ENCODE measurements at places on chromosomes 2 and 18.

- DNase-seq, result no peak
Observed at GRCh38 chr2:98729652-98730051, 1.3 kb downstream of the MGAT4A start.

DNA sequence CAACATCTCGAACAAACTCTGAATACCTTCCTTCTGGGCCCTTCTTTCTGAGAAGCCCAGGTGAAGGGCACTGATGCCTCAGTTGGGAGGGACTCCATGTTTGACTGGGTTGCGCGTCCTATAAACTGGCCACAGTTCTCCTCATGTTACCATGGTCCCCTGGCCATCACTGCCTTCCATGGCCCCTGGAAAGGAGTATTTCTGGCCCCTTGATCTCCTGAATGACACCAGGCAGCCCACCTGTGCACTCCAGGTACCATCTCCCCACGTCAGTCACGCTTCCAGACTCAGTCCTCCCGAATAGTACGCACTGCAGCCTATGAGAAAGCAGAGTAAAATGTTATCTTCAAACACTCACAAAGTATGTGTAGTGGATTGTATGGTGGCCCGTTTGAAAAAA is 73.9 kb downstream of the ACKR3 start:
- no peak for DNase-seq

DNA sequence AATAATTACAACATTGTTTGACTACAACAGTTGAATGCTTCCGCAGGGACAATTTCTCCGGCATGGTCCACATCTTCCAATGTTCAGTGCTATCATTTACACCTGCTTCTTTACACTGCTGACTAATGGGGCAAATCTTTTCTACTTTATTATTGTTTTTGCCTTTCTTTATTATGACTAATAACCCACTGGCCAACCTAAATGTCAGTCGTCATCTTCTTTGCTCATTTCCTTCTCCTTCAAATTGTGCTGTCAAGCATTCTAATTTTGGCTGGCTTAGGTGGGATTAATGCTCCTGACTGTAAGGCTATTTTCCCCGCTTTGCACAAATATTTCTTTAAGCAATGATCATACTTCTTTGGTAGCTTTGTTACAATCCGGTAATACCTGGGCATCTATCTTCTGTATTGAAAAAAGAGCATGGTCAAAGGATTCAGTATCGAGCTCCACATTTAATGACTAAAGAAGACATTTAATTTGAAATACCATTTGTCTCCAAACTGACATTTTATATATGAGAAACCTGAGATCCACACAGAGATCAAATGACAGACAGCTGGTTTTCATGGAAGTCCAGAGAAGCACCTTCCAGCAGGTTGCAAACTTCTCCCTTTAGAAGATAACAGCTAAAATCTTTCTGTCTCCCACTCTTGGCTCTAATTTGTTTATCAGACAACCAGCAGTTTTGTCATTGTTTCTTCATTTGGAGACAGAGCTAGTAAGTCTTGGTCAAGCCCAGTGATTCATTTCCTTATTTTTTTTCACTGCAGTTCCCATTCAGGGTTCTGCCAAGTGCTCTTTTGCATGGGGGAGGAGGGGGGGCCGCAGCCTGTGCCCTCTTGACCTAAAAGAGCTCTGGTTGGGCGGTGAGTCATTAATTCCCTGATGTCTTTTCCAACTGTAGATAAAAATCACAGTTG is 132.9 kb downstream of the SOCS6 start:
- DNase-seq, result no peak

- no peak for DNase-seq
Observed at GRCh38 chr2:195368249-195369217, 288.5 kb upstream of the SLC39A10 start.

GRCh38 chr2:40357667-40358066 is 94.2 kb downstream of the SLC8A1 start:
- no peak for DNase-seq

DNA sequence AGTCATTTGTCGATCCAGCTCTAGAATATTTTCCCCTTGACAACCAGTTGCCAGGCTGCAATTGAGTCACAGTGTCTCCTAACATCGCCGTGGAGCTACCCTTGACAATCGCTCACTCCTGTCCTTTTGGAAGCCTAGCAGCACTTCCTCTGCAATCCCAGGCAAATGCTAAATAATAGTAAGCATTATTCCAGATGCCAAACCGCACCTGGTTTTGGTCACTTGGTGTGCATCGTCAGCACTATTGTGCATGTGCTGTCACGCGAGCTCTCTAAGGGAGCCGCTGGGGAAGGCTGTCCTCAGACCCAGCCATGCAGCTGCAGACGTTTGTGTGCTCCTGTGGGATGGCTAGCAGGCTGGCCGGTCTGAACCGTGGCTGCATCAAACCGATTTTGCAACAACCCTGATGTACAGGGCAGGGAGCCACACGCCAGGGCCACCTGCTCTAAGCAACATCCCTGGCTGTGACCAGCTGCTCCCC is 549.5 kb upstream of the ID2 start:
- DNase-seq, result no peak

- DNase-seq, result no peak
Observed at GRCh38 chr2:205965707-205966106, 120.3 kb downstream of the INO80D start.

- DNase-seq, result no peak
Observed at GRCh38 chr2:229575569-229576315, 138.6 kb downstream of the DNER start.

DNA sequence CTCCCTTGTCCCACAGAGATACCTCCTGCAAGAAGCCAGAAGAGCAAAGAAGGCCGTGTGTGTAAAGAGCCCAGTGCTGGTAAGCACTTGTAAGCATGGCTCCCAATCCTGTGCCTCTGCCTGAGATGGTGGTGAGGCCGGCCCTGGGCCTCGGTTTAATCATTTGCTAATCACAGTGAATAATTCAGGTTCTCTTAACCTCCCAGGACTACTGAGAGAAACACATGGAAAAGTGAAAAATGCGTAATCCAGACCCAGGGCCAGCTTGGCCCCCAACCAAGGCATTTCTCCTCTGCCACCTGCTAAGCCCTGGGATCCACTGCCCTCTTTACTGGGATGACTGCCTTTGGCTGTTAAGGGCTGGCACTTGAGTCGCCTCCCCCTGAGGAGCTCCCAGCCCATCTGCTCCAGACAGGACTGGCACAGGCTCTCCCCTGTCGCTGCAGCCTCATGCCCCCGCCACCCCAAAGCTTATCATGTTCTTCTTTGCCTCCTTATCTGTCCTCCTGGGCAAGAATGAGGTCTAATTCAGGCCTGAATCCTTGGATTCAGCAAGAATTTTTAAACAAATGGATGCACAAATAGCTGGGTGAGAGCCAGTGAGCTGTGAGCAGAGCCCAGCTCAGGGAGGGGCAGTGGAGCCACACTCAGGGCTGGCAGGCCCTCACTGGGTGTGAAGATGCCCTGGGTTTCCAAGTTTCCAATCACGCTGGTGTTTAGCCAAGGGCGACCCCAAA is 193.9 kb upstream of the HS6ST1 start:
- DNase-seq, result no peak

DNA sequence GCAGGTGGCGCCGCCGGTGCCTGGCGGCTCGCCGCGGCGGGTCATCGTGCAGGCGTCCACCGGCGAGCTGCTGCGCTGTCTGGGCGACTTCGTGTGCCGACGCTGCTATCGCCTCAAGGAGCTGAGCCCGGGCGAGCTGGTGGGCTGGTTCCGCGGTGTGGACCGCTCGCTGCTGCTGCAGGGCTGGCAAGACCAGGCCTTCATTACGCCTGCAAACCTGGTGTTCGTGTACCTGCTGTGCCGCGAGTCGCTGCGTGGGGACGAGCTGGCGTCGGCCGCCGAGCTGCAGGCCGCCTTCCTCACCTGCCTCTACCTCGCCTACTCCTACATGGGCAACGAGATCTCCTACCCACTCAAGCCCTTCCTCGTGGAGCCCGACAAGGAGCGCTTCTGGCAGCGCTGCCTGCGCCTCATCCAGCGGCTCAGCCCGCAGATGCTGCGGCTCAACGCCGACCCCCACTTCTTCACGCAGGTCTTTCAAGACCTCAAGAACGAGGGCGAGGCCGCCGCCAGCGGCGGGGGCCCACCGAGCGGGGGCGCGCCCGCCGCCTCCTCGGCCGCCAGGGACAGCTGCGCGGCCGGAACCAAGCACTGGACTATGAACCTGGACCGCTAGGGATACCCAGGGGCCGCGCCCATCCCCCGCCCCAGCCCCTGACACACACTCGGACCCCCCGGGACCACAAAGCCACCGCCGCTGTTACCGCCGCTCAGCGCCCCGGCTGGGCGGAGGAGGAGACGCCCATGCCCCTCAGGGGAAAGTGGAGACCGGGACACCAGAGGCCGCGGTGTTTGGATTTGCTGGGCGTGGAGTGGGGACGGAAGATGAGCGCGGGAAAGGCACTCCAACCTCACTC is 1.1 kb downstream of the CDK5R2 start:
- DNase-seq, result no peak

DNA sequence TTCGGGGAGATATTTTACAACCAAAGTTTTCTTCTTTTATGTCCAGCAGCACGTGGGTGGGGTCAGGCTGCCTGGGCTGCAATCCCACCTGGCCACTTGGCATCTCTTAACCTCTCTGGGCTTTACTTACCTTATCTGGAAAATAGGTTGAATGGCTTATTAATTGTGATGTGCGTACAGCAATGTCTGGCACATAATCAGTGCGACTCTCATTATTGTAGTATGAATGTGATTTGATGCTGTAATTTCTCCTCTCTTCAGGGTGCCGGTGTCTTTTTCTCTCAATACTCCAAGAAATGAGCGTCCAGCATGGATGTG is 2.0 kb upstream of the ZAP70 start:
- no peak for DNase-seq

GRCh38 chr2:44770221-44771195 is 171.0 kb upstream of the SIX3 start:
- DNase-seq, result no peak

- DNase-seq, result no peak
Observed at GRCh38 chr2:197885587-197885986, 81.2 kb downstream of the PLCL1 start.

GRCh38 chr2:15359716-15360531 is 201.2 kb downstream of the NBAS start:
- DNase-seq, result no peak

- peak; percentile 7 for DNase-seq
Observed at GRCh38 chr18:7273301-7273921, 42.5 kb downstream of the LRRC30 start.

DNA sequence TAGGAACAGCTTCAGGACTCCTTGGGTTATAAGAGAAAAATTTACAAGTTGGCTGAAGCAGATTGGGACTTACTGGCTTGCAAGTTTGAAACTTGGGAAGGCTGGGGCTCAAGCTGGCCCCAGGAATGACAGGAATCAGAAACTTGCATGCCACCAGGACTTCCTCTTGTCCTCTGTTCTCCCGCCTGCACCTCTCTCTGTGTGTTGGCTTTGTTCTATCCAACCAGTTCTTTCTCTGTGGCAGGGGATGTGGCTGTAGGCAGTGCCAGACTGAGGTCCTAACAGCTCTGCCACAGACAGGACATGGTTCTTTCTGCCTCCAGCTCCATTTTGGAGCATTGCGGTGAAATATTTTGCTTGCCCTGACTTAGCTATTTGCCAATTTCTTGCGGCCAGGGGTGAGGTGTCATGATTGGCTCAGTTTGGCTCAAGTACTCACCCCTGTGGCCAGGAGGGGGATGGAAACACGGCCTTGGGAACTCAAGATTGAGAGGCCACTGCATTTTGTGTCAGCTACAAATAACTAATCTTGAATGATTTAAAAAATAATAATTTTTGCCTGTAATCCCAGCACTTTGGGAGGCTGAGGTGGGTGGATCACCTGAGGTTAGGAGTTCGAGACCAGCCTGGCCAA is 48.9 kb downstream of the MEP1B start:
- DNase-seq, result no peak

GRCh38 chr18:61080954-61081528 is 252.2 kb upstream of the CDH20 start:
- DNase-seq, result no peak

GRCh38 chr2:151855111-151855510 is 26.9 kb upstream of the ARL5A start:
- no peak for DNase-seq

Measured in GOT3 (cell line).